Suprapubic skin (tissue), 4 donors: ENCODE measurements at places on chromosomes 4 and X. TPM values are rescaled to one million over a fixed set of nuclear protein-coding genes. Genes with fewer than 3 reads are reported as not detected.

GRCh38 chr4:128573781-128574508 lies 235.6 kb upstream of the JADE1 start:
- H3K27ac ChIP-seq: no peak overlapping the region
- H3K4me1 ChIP-seq: peaks cover 26% of the 10 kb centered on the region
- H3K27me3 ChIP-seq: no peaks in the 10 kb centered on the region
- no peak for DNase-seq
- H3K4me3 ChIP-seq: no peak overlapping the region

DNA sequence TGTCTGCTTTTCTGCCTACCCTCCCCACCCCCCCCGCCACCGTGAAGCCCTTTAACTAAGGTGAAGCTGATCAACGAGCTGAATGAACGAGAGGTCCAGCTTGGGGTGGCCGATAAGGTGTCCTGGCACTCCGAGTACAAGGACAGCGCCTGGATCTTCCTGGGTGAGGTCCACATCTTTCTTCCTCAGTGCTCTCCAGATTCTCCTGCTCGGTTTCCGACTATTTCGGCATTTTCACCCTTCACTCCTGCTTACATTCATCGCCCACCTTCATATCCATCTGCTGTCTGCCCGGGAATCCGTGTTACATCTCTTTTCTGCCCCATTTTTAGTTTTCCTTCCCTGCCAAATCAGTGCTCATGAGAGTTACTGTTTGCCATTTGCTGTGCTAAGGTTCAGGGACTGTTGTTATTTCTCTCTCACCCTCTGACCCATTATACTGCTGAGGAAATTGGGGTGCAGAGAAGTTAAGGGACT lies 459 bp downstream of the RBMX2 start:
- peaks cover 4% of the 10 kb centered on the region for H3K36me3 ChIP-seq
- DNase-seq: no peak
- H3K27ac ChIP-seq: peak overlapping the region; percentile 77

DNA sequence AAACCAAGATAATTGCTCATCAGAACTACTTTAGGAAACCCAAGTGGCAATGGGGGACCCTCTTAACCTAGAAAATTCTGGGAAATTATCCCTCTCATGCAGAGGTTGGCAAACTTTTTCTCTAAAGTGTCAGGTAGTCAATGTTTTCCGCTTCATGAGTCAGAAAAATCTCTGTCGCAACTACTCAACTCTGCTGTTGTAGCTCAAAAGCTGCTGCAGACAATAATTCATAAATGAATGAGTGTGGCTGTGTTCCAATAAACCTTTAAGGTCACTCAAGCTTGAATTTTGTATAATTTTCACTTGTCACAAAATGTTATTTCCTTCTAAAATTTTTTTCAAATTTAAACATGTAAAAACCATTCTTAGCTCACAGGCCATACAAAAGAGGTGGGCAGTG lies 193.4 kb upstream of the MID1 start:
- H3K27ac ChIP-seq: no peak overlapping the region
- no peak for DNase-seq
- H3K4me1 ChIP-seq: no peaks in the 10 kb centered on the region
- no peaks in the 10 kb centered on the region for H3K36me3 ChIP-seq
- no peak overlapping the region for H3K4me3 ChIP-seq
- H3K27me3 ChIP-seq: no peaks in the 10 kb centered on the region

The SLITRK2 gene
- 0.87 TPM for total RNA-seq

The RAB41 gene
- not detected for total RNA-seq
